Stimulated activated CD8-positive, alpha-beta memory T cell treated with anti-CD3 and anti-CD28 coated beads, Interleukin-4, amount 100 ng/mL, for 4 hours (primary cell): ENCODE measurements at places on chromosomes 4 and X.

GRCh38 chr4:142405021-142405694, 440.9 kb downstream of the INPP4B start:
- peak; percentile 15 for DNase-seq

DNA sequence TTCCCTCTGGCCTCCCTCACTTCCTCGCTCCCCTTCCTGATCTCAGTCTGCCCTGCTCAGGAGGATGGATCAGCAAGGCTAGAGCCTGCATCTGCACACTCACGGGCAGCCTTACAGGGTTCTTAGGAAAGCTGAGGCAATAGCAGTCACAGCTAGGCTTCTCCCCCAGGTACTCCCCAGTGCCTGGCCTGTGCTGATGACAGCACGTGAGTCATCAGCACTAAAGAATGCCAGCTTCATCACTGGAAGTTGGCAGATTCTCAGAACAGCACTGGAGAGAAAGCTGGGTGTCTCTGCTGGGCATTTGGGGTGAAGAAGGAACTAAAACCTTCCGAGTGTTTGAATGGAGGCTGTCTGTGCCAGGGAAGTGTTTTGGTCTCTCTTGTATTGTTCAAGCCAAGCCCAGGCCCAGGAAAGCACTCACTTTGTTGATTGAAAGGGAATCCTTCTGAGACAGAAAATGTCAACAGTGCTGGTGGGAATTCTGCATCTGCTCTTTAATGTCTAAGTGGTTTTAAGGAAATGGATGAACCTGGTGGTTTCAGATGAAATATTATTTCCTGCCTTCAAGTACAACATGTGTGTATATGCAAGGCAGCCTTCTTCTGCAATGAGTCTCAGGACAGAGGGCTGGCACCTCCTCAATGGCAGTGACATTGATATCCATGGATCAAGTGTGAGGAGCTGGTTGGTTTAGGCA, 73.0 kb upstream of the SCOC start:
- no peak for DNase-seq

DNA sequence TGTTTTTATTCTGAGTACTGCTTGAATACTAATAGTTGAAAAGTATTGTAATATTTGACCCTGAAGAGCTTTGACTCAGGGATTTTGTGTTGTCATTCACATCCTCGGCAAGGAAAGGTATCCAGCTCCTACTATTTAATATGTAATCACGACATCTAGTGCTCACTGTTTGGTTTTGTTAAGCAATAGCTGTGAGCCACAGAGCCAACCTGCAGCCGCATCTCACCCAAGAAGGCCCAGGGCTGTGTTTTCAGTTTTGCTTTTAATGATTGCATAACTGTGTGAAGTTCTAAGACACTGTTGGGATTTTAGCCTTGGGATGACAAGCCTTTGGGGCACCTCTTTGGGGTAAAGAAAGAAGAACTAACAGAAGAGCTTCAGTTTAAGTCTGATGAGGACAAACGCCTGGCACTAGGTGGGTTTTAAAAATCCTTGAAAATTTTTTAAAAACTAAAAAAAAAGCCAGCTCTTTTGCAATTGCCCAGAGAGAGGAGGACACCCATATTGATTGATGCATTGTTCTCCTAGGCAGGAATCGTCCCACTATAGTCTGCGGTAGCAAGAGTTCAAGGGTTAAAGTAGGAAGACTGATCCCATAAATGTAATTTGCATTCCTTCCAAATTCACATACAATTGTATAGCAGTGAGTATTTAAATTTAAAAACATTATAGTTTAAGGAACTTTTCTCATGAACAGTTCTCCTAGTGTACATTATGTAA, 157.8 kb downstream of the RELL1 start:
- no peak for DNase-seq

GRCh38 chr4:75919920-75920319, 17.7 kb upstream of the PPEF2 start:
- DNase-seq = no peak

GRCh38 chr4:104425948-104426347, 68.7 kb downstream of the CXXC4 start:
- no peak for DNase-seq

- DNase-seq = no peak
Observed at GRCh38 chr4:20430259-20430941, 178.7 kb downstream of the SLIT2 start.

- no peak for DNase-seq
Observed at GRCh38 chr4:42267724-42268123, 115.3 kb upstream of the BEND4 start.

- DNase-seq = no peak
Observed at GRCh38 chrX:83508006-83508405, at the start of gene POU3F4. POU3F4 (plus strand) TSS chrX:83508290; CDS start chrX:83508325, 35 bp downstream.

GRCh38 chrX:51614353-51615012, 4.2 kb downstream of the CENPVL3 start:
- no peak for DNase-seq

GRCh38 chr4:55517526-55518229, 29.0 kb downstream of the CLOCK start:
- no peak for DNase-seq

GRCh38 chrX:9062641-9063040, 28.7 kb upstream of the FAM9B start:
- no peak for DNase-seq

DNA sequence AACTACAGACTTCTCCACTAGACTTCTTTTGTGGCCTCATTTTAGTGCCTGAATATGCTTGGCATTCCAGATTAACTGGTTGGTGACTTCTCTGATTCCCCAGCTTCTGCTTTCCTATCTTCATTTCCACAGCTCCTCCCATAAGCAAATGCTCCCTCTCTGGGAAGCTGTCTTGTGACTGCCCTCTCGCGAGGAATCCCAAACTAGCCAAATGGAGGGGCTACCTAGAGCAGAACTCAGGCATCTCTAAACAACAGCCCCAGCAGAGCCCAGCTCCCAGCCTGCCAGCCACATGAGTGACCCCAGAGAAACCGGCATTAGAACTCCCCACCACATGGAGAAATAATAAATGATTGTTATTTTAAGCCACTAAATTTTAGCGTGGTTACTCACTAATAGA, 7.6 kb upstream of the VEGFD start:
- DNase-seq = no peak

DNA sequence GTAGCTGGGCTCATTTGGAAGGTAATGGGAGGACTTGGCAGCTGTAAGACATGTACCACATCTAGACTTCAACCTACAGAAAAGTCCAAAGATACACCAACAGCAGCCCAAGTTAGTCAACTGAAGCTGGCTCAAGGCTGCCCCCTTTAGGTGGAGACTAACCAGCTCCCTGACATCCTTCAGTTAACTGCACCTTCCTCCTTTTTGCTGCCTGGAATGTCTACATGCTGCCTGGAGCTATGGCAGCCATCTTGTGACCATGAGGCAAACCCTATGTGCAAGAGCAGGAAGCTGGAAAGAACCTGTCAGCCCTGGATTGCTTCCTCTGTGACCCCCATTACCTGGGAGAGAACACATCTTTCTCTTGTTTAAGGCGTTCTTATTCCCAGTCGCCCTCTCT, 25.8 kb downstream of the ARSD start:
- no peak for DNase-seq
